Type B pancreatic cell (in vitro differentiated cells): ENCODE measurements at places on chromosomes 2 and 18.

- DNase-seq: no peak
Observed at GRCh38 chr2:28532399-28532798, 36.5 kb downstream of the PLB1 start.

- DNase-seq: no peak
Observed at GRCh38 chr2:27857417-27858172, 32.6 kb downstream of the RBKS start.

DNA sequence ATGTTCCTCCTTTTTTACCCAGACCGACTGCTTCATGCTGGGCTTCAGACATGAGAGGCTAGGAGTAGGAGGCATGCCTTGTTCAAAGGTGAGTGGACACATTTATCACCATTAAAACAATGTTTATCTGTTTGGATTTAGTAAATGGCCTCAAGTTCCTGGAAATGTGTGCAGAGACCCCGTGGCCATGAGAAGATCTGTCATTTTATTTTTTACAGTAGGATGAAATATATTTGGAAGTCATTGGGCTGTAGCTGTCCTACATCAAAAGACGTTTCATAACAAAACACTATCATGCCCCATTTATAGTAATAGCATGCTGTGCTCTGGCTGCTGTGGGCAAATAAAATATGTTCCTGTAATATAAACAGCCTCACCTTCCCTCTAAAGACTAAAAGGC lies 403.9 kb upstream of the TNP1 start:
- DNase-seq: no peak

GRCh38 chr18:73151086-73151485 lies 283.3 kb upstream of the NETO1 start:
- no peak for DNase-seq

- no peak for DNase-seq
Observed at GRCh38 chr2:165895974-165896373, 57.6 kb downstream of the TTC21B start.

DNA sequence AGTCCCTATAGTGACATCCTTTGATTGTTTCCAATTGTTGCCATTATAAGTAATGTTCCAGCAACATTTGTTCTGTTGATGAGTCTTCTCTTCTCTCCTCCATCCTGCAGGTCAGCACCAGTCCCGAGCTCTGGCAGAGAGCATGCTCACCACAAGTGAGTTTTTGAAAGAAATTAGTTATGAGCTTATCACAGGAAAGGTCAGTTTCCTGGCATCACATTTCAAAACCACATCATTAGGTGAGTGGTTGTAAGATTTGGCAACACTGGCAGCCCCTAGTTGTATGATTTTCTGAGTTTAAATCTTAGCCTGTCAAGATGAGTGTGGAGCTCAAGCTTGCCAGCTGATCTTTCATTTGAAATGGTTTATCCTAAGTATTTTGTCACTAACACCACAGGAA lies 149.6 kb downstream of the ESCO1 start:
- no peak for DNase-seq

- no peak for DNase-seq
Observed at GRCh38 chr18:40583671-40584070, 1371.4 kb upstream of the PIK3C3 start.

DNA sequence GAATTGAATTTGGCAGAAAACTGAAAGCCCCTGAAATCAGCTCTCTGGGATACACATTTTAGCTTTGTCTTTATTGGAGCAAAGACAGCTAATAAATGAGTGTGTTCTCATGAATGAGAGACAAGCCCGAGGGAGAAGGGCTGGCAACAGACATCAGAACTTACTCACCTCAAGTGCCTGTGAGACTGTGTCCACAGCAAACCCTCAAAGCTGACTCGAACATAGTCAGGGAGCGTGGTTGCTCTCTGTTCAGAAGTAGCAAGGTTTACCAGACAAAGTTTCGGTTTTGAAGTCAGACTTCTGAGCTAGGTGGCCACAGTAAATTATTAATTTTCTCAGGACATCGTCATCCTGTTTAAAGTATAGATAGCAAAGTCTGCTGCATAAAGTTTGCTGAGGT lies 207.9 kb downstream of the CMPK2 start:
- DNase-seq: no peak

DNA sequence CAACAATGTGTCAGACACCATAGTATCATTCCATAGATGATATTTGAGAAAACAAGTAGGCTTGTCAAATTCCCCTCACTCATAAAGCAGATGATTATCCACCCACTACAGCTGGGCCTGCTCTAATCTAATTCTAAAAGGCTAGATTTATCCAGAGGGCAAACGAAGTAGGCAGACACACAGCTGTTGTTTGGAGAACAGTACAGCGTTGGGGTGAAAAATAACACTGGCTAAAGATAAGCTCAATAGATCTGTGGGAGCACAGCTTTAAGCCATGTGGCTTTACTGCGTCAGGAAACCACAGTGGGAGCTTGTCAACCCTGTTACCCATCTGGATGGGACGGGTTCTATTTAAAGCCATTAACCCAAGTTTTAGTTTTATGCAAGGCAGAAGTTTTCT lies 48.9 kb upstream of the COBLL1 start:
- no peak for DNase-seq

DNA sequence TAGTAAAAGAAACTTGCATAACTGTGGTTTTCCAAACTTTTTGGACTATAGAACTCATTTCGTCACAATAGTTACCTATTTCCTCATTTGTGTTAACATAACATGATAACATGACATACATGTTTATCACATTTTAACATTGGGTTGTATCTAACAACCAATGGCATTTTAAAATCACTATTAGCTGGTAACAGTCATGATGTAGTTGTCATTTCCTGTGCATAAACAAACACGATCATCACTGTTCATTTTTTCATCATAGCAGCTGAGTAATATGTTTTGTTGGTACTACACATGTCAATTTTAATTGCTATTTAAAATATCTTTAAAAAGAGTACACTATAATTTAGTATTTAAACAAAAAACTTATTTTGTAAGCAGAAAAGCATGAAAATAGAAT lies 402.4 kb downstream of the SATB2 start:
- no peak for DNase-seq

GRCh38 chr2:215874418-215874817 lies 138.9 kb downstream of the MREG start:
- DNase-seq: no peak

DNA sequence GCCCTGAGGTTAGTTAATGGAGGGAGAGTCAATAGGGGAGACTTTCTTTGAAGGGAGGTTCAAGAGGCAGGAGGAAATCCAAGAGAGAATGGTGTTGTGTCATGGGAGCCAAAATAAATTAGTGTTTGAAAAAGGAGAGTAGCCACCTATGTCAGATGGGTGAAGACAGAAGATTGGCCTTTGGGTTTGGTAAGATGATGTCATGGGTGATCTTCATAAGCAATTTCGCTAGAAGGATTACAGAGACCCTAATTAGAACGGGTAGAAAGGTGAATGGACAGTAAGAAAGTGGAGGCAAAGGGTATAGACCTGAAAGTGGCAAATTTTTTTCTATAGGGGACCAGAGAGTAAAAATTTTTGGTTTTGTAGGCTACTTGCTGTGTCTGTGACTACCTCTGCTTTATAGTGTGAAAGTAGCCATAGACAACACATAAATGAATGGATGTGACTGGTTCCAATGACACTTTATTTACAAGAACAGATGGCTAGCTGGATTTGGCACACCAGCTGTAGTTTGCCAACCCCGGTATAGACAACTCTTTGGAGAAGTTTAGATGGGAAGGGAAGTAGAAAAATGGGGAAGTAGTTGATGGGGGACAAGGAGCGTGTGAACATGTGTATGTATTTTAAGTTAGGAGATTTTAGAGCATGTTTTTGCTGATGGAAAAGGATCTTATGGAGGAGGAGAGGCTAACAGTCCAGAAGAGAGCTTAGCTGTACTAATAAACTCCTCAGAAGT lies 9.3 kb downstream of the STAMBP start:
- no peak for DNase-seq
